HFFc6 (cell line): ENCODE measurements at places on chromosomes 13 and 19. TPM values are rescaled to one million over a fixed set of nuclear protein-coding genes. Genes with fewer than 3 reads are reported as not detected.

- H3K4me3 ChIP-seq: no peak overlapping the region
- no peaks in the 10 kb centered on the region for H3K36me3 ChIP-seq
- H3K27ac ChIP-seq: no peak overlapping the region
Observed at GRCh38 chr19:50669302-50670101, 20.3 kb downstream of the C19orf81 start.

GRCh38 chr13:110866491-110867170 is 48.2 kb downstream of the ANKRD10 start:
- H3K36me3 ChIP-seq: peaks cover 5% of the 10 kb centered on the region; the same call in 1 of the 2 replicates
- peaks cover 3% of the 10 kb centered on the region for H3K27me3 ChIP-seq
- peaks cover 27% of the 10 kb centered on the region for H3K4me1 ChIP-seq

DNA sequence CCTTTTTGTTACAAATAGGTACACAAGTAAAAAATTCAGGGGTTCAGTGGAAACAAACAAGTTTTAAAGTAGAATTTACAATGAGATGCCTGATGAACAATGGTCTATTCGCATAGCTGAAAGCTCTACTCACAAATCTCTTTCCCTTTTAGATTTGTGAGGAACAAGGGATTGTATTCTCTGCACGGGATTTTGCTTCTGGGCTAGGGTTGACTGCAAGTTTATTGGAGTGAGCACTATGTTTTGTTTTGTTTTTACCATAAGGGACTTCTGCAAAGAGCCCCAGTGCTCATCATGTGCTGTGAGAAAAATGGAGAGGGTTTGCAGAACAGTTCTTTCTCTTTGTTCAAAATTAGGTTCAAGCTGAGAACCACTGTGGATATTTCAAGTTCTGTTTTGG is 160.5 kb downstream of the DLEU7 start:
- no peaks in the 10 kb centered on the region for H3K36me3 ChIP-seq
- DNase-seq: no peak
- H3K27me3 ChIP-seq: peaks cover 13% of the 10 kb centered on the region
- no peak overlapping the region for H3K27ac ChIP-seq

GRCh38 chr13:27556109-27556508 is 64.2 kb downstream of the LNX2 start:
- H3K4me3 ChIP-seq: no peak overlapping the region
- no peaks in the 10 kb centered on the region for H3K4me1 ChIP-seq
- H3K36me3 ChIP-seq: peaks cover 12% of the 10 kb centered on the region; the same call in 1 of the 2 replicates
- H3K27ac ChIP-seq: no peak overlapping the region
- H3K27me3 ChIP-seq: no peaks in the 10 kb centered on the region

- peak overlapping the region; percentile 29; the same call in 1 of the 2 replicates for H3K27ac ChIP-seq
- H3K4me1 ChIP-seq: peaks cover 50% of the 10 kb centered on the region
- peaks cover 9% of the 10 kb centered on the region for H3K36me3 ChIP-seq
- peak; percentile 51 for DNase-seq
- H3K27me3 ChIP-seq: no peaks in the 10 kb centered on the region
Observed at GRCh38 chr13:33487575-33488243, 202.2 kb upstream of the STARD13 start.

MEX3D gene
- total RNA-seq: 28.2 to 33.5 TPM (median 31.5 TPM) in 3 replicates

DLL3 gene
- total RNA-seq: 0.27 to 0.38 TPM in 2 of 3 replicates, not detected in the other
